ENCODE measurements at places on chromosomes 5 and 9.

GRCh38 chr9:107112707-107113243 is 170.3 kb upstream of the RAD23B start:
- no peak for DNase-seq

- no peak for DNase-seq
Observed at GRCh38 chr5:74357827-74358226, 282.7 kb downstream of the ENC1 start.

GRCh38 chr5:81400375-81400774 is 6.4 kb upstream of the ACOT12 start:
- no peak for DNase-seq

DNA sequence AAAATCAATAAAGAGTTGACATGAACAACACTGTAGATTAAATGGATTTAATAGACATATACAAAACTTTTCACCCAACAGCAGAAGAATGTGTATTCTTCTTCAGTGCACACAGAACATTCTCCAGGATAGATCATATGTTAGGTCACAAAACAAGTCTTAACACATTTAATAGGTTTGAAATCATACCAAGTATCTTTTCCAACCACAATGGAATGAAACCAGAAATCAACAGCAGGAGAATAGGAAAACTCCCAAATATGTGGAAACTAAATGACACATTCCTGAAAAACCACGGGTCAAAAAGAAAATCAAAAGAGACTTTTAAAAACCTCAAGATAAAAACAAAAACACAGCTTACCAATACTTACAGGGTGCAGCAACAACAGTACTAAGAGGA is 790.1 kb upstream of the ZNF608 start:
- DNase-seq: no peak

DNA sequence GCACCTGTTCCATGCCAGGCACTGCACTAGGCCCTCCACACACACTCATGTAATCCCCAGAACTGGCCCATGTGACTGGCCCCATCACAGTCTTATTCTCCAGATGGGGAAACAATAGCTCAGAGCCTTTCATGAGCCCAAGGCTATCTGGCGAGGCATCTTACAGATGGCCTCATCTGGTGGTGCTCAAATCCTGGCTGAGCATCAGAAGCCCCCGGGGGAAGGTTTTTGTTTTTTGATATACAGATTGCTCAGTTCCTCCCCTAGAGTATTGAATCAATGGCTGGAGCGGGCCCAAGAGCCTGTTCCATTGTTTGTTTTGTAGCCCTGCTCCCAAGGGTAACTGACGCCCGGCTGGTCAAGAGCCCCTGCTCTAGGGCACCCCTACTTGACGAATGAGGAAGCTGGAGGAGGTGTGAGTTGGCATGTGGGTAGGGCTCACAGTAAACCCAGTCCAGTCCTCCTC is 145.3 kb upstream of the RAPGEF1 start:
- no peak for DNase-seq

DNA sequence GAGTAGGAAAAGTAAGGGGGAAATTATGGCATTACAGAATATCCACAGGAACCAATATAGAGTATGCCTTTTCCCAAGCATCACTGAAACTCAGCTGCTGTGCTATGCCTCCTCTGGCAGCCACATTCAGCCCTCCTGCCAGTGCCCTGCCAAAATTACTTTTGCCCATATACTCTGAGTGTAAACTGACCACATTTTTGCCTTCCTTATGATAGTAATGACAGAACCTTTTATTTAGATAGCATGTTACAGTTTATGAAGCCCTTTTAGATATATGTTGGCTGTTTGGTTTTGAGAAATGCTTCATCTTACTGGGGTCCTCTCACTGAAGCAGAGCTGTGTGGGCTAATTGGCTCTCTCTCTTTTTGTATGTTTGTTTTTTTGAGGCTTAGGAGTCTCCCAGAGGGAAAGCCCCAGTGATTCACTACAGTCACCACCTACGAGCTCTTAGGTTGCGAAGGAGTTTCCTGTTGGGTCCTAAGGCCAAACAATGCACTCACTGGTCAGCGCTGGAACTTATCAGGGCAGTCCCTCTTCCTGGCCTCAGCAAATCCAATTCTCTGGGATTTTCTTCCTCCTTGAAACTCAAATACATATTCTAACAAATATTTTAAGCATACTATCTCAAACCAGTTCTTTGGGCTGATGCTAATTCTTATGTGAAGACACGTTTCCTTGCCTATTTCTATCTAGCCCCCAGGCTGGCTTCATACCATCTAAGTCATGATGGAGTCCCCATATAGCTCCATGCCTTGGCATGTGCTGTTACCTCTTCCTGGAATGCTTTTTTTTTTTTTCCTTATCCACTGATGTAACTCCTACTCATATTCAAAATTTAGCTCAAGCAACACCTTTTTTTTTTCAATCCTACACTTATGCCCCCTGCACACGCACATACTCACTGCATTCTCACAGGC is 3.7 kb downstream of the PHF24 start:
- no peak for DNase-seq

- no peak for DNase-seq
Observed at GRCh38 chr5:169828385-169828784, 151.9 kb downstream of the INSYN2B start.

DNA sequence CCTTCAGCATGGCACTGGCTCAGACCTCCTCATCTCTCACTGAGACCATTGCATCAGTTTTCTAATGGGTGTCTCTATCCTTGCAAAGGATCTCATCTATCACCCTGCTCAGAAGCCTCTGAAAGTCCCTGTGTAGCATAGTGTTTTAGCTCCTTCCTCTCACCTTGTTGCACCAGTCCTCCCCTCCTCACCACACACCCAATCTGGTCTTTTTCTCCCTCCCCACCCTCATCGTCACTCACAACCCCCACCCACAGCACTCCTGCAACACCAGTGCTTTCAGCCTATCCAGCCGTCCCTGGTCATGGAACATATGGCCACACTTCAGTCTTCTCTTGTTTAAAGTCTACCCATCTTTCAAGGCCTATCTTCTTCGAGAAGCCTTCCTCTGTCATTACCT is 74.5 kb downstream of the ANGPTL2 start:
- DNase-seq: no peak

DNA sequence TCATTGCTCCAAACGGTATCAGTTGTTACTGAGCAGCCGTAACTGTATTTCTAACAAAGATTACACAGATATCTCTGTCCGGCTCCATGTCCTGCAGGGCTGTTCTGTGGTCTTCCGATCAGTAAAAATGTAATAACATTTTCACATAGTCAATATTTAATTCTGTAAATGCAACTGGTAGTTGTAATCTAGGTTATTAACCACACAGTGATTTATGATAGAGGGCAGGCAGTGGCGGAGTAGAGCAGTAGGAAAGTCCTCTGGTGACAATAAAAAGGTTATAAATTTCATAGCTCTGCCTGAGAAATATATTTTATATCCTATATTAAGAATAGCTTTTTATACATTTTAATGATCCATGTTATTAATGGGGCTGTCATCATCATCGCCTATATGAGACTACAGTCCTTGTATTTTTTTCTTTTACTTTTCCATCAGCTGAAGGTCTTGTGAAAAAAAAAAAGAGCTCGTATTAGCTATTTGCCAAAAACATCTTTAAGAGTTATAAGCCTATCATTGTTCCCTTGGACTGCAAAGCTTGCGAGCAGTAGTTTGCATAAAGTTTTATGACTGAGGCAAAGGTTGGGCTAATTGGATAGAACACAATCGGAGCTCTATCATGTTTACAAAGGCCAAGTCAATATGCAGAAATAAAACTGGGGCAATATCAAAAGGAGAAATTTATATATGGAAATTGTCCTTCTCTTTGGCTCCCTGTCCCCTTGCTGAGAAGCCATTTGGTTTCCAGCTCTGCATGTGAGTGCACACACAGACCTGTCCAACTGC is 648.0 kb downstream of the IRX1 start:
- no peak for DNase-seq

DNA sequence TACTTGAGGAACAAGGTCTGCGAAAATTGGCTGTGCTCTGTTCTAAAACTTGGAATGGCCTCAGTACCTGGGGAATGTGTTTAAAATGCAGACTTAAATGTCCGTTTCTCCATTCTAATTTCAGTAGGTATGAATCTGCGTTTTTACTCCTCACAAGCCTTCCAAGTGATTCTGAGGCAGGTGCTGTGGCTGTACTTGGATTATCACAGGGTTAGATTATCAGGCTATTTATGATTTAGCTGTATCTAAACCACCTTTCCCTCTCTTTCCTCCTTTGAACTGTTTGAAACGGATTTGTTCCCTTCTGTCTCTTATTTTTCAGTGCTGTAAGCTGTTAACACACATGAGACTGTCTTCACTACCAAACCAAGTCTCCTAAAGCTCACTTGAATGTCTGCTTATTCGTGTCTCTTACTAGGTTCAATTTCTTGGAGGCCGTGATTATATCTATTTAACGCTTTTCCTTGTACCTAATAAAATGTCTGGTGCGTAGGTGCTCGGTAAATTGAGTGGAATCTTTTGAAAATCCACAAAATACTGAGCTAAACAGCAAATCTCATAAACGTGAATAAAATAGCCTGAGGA is 714 bp upstream of the CETN3 start:
- no peak for DNase-seq

DNA sequence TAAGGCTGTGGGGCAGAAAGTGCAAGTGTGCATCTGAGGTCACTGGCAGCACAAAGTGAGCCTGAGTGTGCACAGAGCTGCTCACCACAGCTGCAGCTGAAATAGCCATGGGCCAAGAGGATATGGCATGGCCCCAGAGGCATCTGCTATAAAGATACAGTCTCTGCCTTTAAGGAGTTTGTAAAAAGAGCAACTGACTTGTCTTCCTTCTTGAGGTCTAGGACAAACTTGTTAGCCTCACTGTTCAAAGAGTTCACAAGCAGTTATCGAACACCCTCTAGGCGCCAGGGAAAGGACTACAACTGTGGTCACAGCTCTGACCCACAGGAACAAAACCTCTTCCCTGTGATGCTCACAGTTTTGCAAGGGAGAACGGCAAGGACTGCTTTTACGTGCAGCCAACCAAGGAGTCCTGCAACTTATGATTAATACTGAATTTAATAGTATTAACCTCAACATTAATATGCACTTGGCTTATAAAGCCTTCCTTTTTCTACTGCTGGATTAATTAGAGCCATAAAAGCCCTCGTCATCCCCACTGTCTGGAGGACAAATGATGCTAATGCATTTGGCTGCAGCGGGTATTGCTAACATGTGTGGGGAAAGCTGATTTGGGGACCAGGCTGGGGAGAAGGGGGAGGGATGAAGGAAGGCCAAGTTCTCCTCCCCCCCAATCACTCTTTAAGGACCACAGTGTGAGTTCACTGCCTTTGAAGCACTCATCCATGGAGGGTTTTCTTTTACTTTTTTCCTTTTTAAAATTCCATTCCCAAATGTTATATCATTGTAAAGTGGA is 189.8 kb upstream of the TRIM32 start:
- no peak for DNase-seq

GRCh38 chr5:133844836-133845235 is 123.6 kb downstream of the C5orf15 start:
- no peak for DNase-seq
